ENCODE measurements at places on chromosomes 7 and 10.

DNA sequence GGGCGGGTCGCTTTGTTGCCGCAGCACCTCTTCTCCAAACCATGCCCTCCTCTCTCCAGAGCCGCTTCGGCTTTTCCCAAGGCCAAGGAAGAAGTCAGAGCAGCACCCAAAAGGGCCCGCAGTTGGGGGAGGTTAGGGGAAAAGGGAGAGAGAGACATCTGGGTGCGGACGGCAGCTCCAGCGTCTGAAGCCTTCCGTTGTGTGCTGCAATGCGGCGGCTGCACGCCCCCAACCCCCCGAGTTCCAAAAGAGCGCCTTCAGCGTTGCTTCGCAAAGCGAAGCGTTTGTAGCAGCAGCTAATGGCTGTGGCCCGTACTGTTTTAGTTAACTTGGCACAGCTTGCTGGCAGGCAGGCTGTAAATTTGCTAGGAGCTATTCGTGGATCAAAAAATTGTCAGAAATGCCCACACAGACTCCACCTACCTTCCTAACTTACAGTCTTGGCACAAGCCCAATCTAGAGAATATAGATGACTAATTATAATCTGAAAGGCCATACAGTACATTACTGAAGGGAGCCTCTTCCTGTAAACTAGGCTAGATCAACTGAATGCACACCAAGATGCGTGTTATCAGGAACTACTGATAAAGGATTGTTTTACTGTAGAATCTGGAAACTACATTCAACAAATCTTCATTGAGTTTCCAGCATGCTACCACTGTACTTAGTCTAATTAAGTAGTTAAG is 1.1 kb upstream of the KBTBD2 start:
- DNase-seq = no peak

GRCh38 chr10:63355682-63356081 is 110.1 kb downstream of the JMJD1C start:
- no peak for DNase-seq

DNA sequence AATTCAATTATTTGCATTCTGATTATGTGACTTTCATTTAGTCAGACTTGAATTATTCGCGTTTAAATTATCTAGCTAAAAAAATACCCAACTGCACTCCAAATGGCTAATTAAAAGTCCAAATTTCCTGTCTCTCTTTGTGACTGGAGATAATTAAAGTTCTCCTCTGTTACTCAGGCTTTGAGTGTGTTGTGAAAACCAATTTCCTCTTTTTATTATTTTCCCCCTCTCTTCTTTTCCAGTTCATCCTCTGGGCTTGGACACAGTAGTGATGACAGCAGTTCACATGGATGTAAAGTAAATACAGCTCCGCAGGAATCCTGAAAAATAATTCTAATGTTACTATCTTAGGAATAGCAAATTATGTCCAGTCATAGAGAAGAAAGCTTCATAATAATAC is 80.6 kb downstream of the SNX10 start:
- no peak for DNase-seq

GRCh38 chr10:12394241-12395033 is 45.1 kb downstream of the CAMK1D start:
- DNase-seq = no peak

GRCh38 chr10:24209432-24209771 is 464 bp downstream of the KIAA1217 start:
- DNase-seq = peak; percentile 22
